ENCODE measurements at places on chromosomes 6 and 20. TPM values are rescaled to one million over a fixed set of nuclear protein-coding genes. Genes with fewer than 3 reads are reported as not detected.

Gene C2
- total RNA-seq, result 0.13 TPM

Gene ANKRD6
- 0.27 TPM for total RNA-seq

Gene FNDC1
- 0.05 TPM for total RNA-seq

Gene CNR1
- 0.07 TPM for total RNA-seq

GRCh38 chr6:15690510-15690909, 27.7 kb upstream of the DTNBP1 start:
- no peak for DNase-seq

GRCh38 chr6:7644417-7644816, 54.4 kb downstream of the SNRNP48 start:
- DNase-seq, result no peak

DNA sequence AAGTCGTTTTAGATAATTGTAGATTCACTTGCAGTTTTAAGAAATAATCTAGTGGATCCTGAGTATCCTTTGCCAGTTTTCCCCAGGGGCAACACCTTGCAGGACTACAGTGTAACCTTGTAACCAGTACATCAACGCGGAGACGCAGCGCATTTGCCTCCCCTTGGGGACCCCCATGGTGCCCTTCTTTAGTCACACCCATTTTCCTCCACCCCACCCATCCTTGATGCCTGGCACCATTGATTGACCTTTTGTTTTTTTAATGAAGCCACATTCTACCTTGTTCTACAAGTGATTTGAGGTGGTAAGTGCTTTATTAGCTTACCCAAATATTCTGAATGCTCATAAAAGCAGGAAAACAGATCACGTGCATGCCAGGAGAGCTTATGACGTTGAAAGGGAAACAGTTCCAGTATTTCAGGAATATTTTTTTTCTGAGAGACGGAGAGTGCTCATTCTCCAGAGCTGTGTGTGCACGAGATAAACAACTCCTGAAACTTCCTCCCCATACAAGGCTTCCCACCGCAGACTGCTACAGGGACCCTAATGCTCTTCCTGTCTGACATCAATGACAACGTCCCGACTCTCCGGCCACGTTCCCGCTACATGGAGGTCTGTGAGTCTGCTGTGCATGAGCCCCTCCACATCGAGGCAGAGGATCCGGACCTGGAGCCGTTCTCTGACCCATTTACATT, 35.7 kb downstream of the CDH26 start:
- DNase-seq, result no peak

GRCh38 chr6:56848105-56848504, 106.8 kb upstream of the BEND6 start:
- no peak for DNase-seq

DNA sequence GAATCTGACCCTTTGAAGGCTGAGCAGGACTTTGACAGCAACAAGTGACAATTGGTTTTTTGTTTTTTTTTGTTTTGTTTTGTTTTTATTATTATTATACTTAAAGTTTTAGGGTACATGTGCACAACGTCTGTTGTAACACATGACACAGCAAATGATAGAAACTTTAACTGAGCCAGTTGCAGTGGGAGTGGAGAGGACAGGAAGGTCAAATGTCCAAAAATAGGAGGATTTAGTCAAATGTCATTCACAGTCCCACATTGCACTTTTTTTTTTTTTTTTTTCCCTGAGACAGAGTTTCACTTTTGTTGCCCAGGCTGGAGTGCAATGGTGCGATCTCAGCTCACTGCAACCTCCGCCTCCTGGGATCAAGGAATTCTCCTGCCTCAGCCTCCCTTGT, 223.0 kb downstream of the HIVEP2 start:
- DNase-seq, result no peak

DNA sequence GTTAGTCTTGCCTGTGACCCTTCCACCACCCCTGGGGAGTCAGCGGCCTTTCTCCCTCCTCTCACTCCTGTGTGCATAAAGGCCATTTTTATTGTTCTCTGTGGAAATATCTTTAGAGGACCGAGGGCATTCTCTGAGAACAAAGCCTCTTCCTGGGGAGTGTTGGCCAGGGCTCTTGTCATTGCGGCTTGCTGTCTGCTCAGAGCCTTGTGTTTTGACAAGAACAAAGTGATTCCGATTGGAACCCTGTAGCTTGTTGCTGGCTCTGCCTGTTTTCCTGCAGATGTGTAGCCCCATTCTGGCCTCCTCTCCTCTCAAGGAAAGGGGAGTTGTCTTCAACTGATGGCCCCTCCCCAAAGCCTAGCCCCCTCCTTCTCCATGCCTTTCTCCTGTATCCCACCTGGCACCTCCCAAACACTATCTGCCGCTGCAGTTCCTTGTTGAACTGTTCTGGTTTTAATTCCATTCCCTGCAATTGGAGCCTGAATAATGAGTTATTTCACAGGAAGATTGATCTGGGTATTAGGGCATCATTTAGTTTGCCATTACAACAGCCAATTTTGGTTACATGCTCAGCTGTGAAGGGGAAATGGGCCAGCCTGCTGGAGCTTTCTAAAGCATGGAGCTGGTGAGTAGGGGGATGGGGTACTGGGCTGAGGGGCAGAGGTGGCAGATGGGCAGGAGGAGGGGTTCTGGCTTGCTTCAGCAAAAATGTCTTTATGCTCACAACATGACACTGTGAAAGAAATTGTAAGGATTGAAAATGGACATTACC, 252.5 kb downstream of the LRFN2 start:
- DNase-seq, result no peak

DNA sequence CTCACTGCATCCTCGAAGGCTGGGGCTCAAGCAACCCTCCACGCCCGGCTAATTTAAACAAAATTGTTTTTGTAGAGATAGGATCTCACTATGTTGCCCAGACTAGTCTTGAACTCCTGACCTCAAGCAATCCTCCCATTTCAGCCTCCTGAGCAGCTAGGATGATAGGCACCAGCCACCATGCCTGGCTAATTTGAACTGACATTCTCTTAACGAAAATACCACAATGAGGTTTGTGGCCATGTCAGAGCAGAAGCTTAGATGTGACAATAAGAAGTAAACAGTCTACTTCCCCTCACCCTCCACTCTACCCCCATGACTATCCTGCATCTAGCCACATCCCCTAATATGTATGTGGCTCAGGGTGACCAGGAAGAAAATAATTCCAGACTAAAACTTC, 74.8 kb upstream of the PLCB4 start:
- no peak for DNase-seq

Measured in MG63 (cell line).